ENCODE measurements at places on chromosomes 2 and 18. TPM values are rescaled to one million over a fixed set of nuclear protein-coding genes. Genes with fewer than 3 reads are reported as not detected.
A peak's percentile ranks its signal among the peaks of the same experiment; 100 is the strongest.

DNA sequence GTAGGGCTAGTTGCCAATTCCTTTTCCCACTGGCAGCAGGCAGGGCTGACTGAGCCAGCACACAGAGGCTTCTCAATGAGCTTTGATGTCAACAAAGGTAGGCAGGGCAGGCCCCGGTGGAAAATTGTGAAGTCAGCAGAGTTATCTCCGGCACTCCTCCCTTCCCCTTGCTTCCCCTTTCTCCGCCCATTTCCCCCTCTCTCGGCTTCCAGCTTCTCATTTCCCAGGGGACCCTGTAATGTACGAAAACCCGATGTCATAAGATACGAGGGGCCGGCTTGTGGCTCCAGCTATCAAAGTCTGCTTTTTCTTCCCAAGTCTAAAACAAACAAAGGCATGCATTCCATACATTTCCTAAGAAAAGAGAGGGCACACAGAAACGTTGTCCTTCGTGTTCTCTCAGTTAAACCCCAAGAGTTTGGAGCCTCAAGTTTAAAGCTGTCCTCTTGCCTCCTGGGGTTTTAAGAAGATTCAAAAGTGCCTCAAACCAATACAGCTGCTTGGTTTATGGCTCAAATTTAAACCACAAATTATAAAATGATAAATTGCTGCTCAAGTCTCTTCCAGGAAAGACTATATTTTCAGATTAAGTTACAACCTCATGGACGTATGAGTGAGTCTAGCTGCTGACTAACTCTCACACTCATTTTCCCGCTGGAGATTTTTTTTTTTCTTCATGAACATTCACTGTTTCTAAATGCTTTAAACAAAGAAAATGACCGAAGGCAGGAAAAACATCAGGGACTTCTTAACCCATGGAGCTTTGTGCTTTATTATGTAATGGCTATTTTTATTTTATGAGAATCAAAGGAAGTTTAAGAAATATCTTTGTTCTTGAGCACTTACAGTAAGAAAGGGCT lies 27.2 kb upstream of the EML4 start:
- DNase-seq = peak; percentile 59

- no peak for DNase-seq
Measured at GRCh38 chr2:207375207-207375875, 154.4 kb upstream of the CREB1 start.

GRCh38 chr2:218736531-218736930 lies 25.9 kb downstream of the TTLL4 start:
- DNase-seq = no peak

GRCh38 chr2:190877436-190877835 lies 3.2 kb upstream of the GLS start:
- DNase-seq = no peak

- DNase-seq = no peak
Measured at GRCh38 chr2:3712424-3712823, 9.0 kb downstream of the DCDC2C start.

DNA sequence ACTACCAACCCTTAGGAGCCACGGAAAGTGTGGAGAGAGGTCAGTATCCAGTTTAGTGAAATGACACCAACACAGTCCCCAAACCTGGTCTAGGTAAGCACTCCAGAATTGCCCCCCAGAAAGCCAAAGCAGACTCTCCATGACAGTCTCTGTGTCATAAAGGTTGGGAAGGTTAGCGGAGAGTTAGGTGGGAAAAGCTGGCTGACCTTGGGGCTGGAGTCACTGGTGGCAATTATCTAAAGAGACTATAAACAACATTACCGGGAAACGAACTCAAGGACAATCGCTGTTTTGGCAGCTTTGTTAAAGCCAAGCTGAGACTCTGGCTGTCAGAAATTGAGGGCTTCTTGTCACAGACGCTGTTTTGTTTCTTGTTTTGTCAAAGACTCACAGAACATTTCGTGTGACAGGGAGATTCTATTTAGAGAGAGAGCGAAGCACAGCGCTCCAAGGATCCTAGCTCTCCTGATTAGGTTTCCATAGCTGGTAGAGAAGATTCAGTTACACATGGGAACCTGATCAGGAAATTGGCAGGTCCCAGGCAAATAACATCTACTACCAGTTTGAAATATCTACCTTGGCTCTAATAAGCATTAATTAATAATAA lies 111.3 kb downstream of the LNPK start:
- DNase-seq = no peak

DNA sequence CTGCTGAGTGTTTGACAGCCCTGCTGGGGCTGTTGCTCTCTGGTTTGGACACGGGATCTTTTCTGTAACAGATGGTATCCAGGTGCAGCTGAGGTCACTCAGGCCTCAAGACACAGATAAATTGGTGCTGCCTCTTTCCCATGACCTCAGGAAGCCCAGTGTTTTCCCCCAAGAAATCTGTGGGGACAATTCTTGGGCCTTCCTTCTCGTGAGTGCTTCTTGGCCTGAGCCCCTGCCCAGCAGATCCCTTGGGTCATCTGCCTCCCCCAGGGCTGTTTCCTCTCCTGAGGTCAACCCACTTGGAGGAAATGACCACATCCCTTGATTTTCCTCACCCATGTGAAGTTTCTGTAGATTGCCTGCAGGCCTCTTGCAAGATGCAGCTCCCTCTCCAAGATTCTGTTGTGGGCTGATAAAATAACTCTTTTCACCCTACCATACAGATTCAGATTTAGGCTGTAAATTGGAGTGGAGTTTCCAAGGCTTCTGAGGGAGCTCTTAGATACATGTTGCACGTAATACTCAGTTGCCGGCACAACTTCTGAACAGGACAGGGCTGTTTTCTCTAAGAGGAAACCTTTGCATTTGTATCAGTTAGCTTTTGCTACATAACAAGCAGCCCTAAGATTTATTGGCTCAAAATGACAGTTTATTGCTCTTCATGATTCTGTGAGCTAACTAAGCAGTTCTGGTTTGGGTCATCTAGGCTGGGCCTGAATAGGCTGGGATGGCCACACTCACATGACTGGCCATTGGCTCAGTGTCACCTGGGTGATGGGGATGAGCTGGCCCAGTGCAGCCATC lies 13.1 kb downstream of the ZAP70 start:
- DNase-seq = no peak

DNA sequence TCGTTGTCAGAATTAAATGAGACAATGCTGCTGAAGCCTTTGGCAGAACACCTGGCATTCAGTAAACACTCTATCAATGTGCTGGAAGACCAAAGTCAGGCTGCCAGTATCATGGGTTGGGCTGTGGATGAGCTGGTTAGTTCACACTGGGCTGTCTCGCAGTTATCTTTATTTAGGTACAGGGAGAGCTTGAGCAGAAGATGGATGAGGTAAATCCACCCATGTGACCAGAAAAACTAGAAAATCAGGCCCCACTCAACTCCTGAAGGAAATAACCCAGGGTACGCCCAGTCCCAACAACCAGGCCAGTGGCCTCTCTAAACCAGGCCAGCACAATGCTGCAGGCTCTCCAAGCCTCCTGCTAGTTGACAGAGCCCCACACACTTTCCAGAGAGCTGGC lies 330.3 kb downstream of the TNS1 start:
- DNase-seq = no peak

GRCh38 chr2:217911283-217912097 lies 91.3 kb downstream of the TNS1 start:
- no peak for DNase-seq

- DNase-seq = no peak
Measured at GRCh38 chr2:201345625-201346213, 11.4 kb downstream of the FLACC1 start.

GRCh38 chr2:189669913-189670312 lies 4.6 kb upstream of the ANKAR start:
- no peak for DNase-seq

DNA sequence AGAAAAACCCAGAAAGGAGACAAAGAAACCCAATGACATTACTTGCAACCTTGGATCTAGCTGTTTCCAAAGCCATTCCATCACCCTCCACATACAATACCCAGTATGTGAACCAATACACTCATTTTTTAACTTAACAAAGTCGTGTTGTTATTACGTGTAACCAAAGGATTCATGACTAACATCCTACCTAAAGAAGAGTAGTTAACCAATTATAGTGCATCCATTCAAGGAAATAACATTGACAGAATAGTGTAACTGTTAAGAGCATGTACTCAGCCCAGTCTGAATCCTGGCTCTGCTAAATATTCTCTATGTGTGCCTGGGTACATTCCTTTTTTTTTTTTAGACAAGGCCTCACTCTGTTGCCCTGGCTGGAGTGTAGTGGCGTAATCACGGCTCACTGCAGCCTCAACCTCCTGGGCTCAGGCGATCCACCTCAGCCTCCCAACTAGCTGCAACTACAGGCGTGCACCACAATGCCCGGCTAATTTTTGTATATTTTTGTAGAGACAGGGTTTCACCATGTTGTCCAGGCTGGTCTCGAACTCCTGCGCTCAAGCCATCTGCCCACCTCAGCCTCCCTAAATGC lies 9.9 kb downstream of the TLK1 start:
- no peak for DNase-seq

- no peak for DNase-seq
Measured at GRCh38 chr2:204069804-204070203, 133.2 kb downstream of the ICOS start.

GRCh38 chr2:38500283-38500634 lies 102.5 kb downstream of the HNRNPLL start:
- no peak for DNase-seq

GRCh38 chr2:171598713-171599319 lies 76.5 kb downstream of the CYBRD1 start:
- peak; percentile 49 for DNase-seq

- DNase-seq = peak; percentile 44
Measured at GRCh38 chr2:108612153-108612513, 77.9 kb downstream of the LIMS1 start.

DNA sequence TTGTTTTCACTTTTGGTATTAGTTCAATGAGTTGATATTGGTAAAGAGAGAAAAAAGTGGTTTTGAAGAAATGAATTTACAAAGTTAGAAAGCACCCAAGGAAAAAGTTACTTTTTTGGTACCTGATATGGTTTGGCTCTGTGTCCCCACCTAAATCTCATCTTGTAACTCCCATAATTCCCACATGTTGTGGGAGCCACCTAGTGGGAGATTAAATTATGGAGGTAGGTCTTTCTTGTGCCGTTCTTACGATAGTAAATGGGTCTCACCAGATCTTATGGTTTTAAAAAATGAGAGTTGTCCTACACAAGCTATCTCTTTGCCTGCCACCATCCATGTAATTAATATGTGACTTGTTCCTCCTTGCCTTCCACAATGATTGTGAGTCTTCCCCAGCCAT lies 965.6 kb upstream of the NRXN1 start:
- DNase-seq = no peak

DNA sequence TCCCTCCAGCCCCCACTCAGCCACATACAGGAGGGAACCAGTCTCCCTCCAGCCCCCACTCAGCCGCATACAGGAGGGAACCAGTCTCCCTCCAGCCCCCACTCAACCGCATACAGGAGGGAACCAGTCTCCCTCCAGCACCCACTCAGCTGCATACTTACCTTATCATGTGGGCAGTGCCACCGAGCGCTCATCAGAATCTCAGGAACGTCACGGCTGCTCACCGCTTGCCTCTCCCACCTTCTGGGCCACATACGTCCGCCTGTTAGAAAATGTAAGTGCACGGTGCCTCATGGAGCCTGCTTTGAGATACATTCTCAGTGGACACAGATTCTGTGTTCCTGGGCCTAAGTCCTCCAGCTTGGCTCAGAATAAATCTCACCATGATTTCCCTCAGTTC lies 124.8 kb downstream of the PXDN start:
- DNase-seq = no peak

DNA sequence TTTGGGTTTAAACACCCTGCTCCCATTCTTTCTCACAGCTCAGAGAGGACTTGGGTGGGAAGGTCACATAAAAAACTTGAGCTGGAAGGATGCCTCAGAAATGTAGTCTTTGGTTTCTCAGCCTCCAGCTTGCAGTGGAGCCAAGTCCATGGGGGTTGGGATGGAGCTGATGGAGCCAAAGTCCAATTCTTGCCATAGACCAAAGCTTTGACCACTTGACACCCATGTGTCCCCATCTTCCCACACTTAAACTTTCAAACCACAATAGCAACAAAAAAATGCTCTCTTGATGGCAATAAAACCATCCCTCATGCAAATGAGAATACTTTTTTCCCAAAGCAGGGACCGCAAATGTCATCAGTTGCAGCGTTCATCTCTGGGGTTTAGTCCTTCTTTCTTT lies 14.7 kb upstream of the DAW1 start:
- DNase-seq = no peak

DNA sequence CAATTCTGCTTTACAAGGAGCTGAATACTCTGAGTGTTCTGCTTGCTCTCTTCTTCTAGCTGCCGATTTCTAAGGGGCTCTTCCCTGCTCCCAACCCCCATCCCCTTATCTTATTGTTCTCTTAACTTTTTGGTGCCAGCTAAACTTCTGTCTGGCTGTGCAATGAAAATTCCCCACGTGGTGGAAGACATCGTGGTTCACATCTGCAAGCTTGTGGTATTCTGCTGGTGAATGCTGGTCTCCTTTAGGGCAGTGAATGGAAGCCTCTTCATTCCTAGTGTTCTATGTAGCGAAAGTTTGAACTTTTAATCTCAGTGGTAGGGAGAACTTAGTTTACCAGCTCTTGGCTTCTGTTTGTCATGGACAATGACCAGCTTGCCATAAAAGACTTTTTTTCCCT lies 406.0 kb upstream of the ZEB2 start:
- no peak for DNase-seq

DNA sequence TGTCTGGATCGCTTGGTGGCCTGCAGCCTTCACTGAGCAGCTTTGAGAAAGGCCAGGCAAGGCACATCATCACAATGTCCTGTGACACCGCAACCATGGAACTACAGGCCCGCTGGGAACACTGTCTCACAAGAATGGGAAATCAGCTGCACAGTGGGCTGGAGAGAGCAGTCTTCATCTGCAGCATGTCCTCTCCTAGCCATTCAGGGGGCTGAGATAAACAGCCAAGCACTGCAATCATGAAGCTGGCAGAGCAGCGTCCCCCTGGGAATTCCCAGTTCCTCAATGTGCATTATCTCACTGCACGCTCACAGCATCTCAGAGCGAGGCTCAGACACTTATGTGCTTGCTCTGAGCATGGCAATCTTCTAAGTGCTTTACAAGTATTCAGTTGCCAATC lies 1.9 kb downstream of the CMPK2 start:
- no peak for DNase-seq

DNA sequence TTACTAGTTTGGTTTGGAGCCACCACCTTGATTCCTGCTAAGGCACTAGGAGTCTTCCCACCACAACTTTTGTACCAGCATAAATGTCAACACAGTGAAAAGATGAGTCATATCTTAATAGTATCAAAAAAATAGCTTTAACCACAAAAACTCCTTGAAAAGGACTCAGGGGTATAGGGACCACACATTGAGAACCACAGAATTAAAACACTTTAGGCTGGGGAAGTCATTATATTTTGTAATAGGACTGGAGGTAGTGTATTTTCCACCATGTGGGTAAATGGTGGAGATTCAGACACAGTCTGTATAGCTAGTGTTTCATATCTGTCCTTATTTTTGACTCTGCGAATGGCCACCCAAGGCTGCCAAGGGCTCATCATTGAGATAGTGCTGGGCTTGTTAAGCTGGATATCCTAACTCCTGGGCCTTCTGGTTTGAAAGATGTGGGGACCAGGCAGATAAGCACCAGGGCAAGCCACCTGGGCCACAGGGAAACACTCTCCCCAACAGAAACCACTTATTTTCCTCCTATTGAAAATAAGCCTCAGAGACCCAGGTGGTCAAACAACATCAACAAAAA lies 19.1 kb upstream of the FHL2 start:
- no peak for DNase-seq

Gene SETBP1
- 97.2 TPM for total RNA-seq

Gene FOXD4L1
- not detected for total RNA-seq

Gene LYG1
- total RNA-seq = 1.5 TPM

Gene HTRA2
- 23.3 TPM for total RNA-seq

Gene ST6GAL2
- total RNA-seq = 3.2 TPM

Gene SPEG
- 7.9 TPM for total RNA-seq

Gene NEURL3
- 2.3 TPM for total RNA-seq

Gene EML6
- total RNA-seq = 5.3 TPM

Gene CPLX4
- not detected for total RNA-seq

Gene ARHGAP25
- 8.8 TPM for total RNA-seq
